Amygdala (tissue), 56 donors: ENCODE measurements at places on chromosomes 11 and 22.

GRCh38 chr22:17562906-17563870 lies at the start of gene SLC25A18:
Gene SLC25A18 (plus strand): TSS chr22:17563498. CDS start chr22:17579945, 16,447 bp downstream.
- DNase-seq: peak; percentile 49

DNA sequence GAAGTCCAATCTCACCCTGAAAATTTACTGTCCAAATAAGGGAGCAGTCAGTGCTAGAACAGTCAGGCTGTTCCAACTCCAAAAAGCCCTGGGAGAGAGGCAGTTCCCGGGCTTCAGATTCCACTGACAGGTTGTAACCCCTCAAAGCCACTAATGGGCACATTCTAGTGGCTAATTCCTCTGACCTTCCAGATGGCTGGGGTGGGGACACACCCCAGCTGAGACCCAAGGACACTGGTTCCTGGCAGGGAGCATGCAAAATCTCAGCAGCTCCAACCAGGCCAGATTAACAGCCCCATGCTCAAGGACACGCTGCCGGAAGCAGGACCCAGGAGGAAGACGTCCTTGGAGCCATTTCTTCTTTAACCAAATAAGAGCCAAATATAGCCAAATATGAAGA lies 92.7 kb downstream of the RPL27A start:
- DNase-seq: no peak

- no peak for DNase-seq
Measured at GRCh38 chr22:50556703-50557102, 6.0 kb downstream of the SYCE3 start.

GRCh38 chr11:124872741-124873140 lies 7.5 kb downstream of the ROBO3 start:
- no peak for DNase-seq

GRCh38 chr11:74008373-74009229 lies at the start of gene UCP3:
Gene UCP3 (minus strand): TSS chr11:74009085. CDS start chr11:74007042, 2,043 bp downstream.
- DNase-seq: no peak

GRCh38 chr11:119396835-119397234 lies 15.3 kb upstream of the USP2 start:
- no peak for DNase-seq

DNA sequence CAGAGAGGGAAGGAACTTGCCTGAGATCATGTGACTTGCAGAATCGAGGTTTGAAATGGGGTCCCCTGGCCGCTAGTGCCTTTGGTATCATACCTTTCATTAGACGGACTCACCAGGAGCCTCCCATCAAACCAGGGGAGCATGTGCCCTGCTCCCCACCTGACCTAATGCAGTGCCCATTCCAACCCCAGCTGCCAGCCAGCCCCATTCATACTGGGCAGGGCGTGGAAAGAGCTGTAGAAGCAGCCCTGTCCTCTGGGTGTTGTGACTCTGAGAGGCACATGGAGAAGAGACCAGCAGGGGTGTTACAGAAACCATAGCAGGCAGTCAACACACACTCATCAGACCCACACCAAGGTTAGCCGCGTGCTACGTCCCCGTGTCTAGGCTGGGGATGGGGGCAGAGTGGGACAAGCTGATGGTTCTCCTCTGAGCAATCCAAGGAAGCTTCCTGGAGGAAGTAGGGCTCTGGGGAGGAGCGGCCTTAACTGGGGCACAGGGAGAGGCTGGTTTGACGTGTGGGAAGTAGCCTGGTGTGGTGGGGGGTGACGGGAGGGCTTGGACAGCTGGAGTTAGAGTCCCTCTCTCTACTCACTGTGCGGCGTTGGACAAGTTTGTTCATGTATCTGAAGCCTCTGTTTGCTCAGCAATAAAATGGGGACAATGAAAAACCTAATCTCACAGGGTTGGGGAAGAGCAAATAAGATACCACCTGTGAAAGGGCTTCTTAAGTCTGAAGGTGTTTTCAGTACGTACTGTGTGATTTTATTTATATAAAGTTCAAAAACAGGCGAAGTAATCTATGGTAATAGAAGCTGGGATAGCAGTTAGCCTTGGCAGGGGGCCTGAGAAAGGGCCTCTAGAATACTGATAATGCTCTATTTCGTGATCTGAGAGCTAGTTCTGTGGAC lies 14.0 kb downstream of the GRIK4 start:
- no peak for DNase-seq
